ENCODE measurements at places on chromosomes 4 and X.

- DNase-seq: no peak
Observed at GRCh38 chrX:10121787-10122186, 35.0 kb upstream of the CLCN4 start.

GRCh38 chr4:150999086-150999485 is 16.0 kb downstream of the LRBA start:
- no peak for DNase-seq

DNA sequence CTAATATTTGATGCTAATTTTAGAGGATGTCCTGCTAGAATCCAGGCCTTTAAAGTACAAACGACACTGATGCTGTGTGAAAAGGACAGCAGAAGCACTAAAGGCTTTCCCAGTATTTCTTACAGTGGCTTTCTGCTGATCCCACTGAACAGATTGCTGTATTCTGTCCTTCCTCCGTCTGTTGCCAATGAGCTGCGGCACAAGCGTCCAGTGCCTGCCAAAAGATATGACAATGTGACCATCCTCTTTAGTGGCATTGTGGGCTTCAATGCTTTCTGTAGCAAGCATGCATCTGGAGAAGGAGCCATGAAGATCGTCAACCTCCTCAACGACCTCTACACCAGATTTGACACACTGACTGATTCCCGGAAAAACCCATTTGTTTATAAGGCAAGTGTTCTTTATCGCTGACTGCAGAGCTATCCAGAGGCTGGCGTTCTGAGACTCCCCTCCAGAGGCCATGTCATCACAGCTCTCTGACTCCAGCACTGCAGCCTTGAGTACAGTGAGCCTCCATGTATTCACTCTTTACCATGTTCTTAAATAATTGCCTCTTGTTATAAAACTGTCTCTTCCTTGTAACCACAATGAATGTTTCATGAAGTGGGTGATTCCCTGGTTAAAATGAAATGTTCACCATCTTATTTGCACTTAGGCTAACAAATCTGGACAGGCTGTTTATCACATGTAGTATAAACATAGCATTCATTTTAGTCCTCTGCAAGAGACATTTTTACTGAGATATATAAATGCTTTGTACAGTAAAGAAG is 43.6 kb downstream of the GUCY1B1 start:
- no peak for DNase-seq

GRCh38 chrX:131728295-131729145 is 184.6 kb downstream of the OR13H1 start:
- peak; percentile 96 for DNase-seq

- DNase-seq: no peak
Observed at GRCh38 chrX:44240036-44240435, 103.4 kb downstream of the EFHC2 start.

- no peak for DNase-seq
Observed at GRCh38 chr4:157992948-157993839, 179.6 kb downstream of the GASK1B start.

DNA sequence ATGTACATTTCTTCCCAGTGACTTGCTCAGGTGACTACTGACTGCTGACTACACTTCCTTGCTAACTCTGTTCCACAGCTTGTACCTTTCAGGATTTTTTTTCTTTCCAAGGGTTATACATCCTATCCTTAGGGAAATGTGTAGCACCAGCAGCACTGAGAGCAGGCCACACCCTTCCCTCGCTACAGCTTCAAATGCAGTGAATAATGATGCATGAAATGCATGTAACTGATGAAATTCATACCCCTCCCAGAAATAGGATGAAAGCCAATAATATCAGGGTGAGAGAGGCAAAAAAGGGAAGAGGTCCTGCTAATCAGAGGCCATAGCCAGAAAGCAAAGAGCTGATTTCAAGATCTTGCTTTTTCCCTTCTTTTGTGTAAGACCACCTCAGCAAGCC is 6.2 kb upstream of the FGF16 start:
- no peak for DNase-seq

GRCh38 chr4:140648716-140649308 is 80.1 kb upstream of the UCP1 start:
- DNase-seq: no peak

DNA sequence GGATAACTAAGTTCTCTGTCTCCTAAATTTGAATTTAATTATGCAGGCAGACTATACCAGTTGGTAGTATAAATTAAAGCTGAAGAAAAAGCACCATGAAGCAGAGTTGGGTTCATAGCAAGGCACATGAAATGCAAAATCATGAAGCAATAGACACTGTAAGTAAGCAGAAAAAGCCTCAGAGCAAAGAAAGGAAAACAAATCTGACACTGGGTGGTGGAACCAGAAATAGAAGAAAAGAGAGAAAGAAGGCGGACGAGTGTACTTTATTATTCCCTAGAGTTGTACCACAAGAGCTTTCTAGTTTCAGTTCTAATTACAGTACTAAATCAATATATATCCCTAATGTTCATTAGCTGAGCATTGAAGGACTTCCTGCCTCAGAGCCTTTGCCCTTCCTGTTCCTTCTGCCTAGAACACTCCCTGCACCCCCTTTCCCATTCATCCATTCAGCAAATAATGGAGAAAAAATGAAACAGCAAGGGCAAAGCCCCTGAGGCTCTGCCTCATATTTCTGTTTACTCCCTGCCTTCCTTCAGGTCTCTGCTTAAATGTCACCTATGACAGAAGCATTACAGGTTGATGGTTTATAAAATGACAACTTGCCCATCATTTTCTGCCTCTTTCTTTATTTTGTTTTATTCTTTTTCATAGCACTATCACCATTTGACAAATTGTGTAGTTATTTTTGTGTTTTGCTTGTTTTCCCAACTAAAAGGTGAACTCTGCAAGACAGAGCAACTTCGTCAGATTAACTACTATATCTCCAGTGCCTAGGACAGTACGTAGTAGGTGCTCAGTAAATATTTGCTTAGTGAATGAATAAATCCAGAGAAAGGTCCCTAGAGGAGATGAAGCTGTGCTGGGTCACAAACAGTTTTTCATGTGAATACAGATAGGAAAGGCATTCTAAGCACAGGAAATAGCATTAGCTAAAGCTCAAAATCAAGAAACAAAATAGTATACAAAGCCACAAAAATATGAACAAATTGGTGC is 154.0 kb upstream of the RASGEF1B start:
- no peak for DNase-seq

DNA sequence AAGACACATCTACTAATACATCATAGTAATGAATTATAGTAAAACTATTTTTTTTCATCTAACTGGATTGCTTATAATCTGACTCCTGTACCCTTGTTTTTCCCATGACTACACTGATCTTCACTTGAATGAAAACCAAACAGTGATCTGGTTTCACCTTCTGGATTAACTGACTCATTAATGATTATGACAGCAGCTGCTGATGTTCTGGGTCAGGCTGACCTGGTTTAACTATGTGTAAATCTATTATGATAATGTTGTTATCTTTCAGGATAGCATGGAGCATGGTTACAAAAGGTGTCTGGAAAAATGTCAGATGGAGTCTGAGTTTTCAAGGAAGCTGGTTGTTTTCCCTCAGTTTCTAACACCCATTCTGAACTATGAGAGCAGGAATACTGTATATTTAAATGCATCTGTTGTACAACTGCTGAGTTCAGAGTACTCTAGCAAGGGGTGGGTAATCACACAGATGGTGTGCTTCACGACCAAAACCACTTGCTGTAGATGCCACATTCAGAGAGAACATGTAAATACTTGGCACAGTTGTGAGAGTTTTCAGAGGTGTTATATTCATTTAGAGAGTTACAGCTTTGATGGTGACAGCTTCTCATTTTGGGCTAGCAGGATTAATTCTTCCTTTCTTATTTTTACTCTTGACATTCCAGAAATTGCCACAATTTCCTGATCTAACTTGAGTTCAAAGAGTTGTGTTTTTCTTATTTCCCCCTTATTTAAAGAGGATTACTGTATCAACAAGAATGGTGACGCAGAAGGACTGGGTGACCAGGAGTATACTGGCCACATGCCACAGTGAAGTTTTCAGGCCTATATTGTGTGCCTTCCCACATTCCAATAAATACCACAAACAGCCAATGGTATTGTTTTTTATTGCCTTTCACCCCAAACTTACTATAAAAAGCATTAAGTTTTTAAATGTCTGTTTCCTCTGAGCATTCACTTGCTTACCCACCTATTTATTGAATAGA is 249.7 kb upstream of the TET2 start:
- DNase-seq: peak; percentile 9

- peak; percentile 84 for DNase-seq
Observed at GRCh38 chr4:138875891-138876608, 139.5 kb upstream of the NOCT start.

DNA sequence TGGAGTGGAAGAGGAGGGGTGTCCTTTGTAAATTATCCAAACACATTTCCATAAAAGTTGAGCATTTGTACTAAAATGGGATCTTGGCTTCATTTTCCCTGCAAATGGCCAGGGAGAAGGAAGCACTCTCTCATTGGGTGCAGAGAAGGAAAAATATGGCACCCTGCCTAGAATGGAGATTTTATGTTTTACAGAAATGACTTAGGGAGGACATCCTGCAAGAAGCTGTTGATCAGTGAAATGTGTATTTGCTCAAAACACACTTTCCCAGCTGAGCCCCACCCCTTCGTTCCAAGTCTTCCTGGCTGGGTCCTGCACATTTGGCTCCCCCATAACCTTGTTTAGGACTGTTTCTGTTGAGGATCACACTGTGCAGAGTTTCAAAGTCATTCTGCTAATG is 213.5 kb upstream of the TAPT1 start:
- no peak for DNase-seq

- DNase-seq: no peak
Observed at GRCh38 chr4:140641105-140641555, 72.4 kb upstream of the UCP1 start.

GRCh38 chrX:9291629-9292028 is 173.2 kb upstream of the TBL1X start:
- no peak for DNase-seq

- DNase-seq: peak; percentile 4
Observed at GRCh38 chrX:100381619-100382018, 28.5 kb downstream of the PCDH19 start.

- DNase-seq: no peak
Observed at GRCh38 chr4:2360396-2360730, 58.1 kb downstream of the ZFYVE28 start.

DNA sequence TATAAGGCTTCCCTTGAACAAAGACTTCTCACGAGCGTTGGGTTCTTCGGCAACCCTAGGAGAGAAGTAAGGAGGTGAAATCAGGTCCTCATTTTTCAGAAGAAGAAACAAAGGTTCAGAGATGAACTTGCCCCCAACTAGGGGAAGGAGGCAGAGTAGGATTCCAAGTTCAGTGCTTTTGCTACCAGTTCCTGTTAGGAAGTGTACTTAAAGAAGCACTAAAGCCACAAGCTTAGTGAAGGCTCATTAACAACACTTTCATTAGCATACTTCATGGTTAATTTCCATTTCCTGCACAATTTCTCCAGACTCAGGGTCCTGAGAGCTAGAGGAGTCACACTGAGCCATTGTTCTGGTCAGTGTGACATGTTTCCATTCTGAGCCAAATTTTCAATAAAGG is 52.1 kb downstream of the VSIG4 start:
- DNase-seq: no peak

DNA sequence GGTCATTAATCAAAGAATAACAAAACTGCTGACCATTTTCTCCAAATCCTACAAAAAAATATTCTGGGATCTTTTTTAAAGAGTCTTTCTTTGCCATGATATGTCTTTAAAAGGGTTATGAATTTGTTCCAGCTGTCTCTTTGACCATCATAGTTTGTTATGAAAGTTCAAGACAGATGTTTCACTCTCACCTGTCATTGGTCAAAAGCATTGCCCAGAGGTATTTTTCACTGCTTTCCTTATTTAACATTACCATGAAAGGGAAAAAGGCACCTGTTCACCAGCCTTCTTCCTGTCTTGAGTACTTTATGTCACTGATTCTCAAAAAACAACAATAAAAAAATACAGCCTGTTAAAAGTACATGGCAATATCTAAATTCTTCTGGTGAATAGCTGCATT is 643.8 kb downstream of the FAT4 start:
- no peak for DNase-seq

GRCh38 chrX:26649534-26649933 is 433.6 kb downstream of the MAGEB5 start:
- peak; percentile 11 for DNase-seq

GRCh38 chrX:98379134-98379533 is 1495.4 kb downstream of the RPA4 start:
- no peak for DNase-seq

GRCh38 chrX:124862301-124862700 is 457.4 kb upstream of the TEX13C start:
- no peak for DNase-seq

DNA sequence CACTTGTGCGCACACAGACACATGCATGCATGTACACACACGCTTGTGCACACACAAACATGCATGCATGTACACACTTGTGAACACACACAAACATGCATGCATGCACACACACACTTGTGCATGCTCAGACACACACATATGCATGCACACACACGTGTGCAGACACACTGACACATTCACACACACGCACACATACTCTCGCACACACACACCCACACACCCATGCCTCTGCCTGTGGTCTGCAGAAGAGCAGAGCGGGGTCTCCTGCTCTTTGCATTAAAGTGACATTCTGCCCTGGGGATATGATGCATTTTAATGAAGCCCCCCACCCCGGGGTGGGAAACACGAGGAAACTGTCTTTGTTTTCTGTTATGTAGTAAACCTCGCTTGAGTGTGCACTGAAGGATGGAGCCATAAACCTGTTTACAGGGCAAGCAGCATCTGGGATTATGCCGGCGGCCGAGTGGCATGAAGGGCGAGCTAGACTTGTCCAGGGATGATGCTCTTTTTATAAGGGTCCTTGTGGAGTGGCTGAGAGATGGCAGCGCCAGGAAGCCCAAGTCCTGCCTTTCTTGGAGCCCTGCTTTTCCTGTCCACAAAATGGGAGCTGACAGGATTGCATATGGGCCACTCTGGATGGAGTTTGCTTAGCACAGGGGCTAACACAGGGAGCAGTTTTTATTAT is 17.8 kb downstream of the PSAPL1 start:
- DNase-seq: no peak

GRCh38 chr4:150768497-150768896 is 186.5 kb downstream of the MAB21L2 start:
- DNase-seq: no peak

- DNase-seq: no peak
Observed at GRCh38 chrX:15441464-15441863, 51.7 kb downstream of the PIR start.

DNA sequence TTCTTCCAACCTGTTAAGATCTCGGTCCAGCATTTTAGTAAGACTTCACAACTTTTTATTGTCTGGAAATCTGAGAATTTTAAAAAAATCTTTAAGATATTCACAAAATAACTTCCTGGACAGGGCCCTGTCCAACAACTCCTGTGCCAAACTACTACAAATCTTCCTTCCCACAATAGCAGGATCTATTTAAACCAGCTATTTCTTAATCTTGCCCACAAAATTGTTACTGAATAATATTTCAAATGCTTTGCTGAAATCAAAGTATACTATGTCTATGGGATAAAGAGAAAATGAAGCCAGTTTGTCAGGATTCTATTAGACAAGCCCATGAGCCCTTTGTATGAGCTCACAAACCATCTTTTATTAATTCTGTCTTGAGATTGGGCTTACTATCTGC is 104.1 kb upstream of the DDIT4L start:
- DNase-seq: peak; percentile 65

Measured in fibroblast of the aortic adventitia (primary cell).